Brain (organoid and tissue), 16 donors: ENCODE measurements at places on chromosomes 13 and 19. TPM values are rescaled to one million over a fixed set of nuclear protein-coding genes. Genes with fewer than 3 reads are reported as not detected.

Gene FLT1
- polyA plus RNA-seq = 17.8 TPM

Gene MISP
- 24.7 TPM for polyA plus RNA-seq

Gene C5AR1
- polyA plus RNA-seq = 3.2 TPM

Gene SMIM17
- polyA plus RNA-seq = 0.85 TPM

Gene LIM2
- polyA plus RNA-seq = not detected

Gene SH2D3A
- polyA plus RNA-seq = not detected

Gene ZNF93
- polyA plus RNA-seq = 6.9 TPM

Gene NBEA
- 13.7 TPM for polyA plus RNA-seq

Gene KANK3
- polyA plus RNA-seq = 3.2 TPM

Gene PPP6R1
- 61.8 TPM for polyA plus RNA-seq

Gene SPACA4
- polyA plus RNA-seq = not detected

Gene RASGRP4
- polyA plus RNA-seq = 0.49 TPM

Gene SELENOV
- polyA plus RNA-seq = 4.3 TPM

Gene PRODH2
- not detected for polyA plus RNA-seq

Gene RABAC1
- 203 TPM for polyA plus RNA-seq

Gene PKN1
- 287 TPM for polyA plus RNA-seq

Gene ZNF547
- polyA plus RNA-seq = 1.2 TPM

Gene SHISA7
- 6.0 TPM for polyA plus RNA-seq

Gene MAB21L1
- polyA plus RNA-seq = 0.20 TPM

Gene KLC3
- 2.0 TPM for polyA plus RNA-seq

Gene SLC15A1
- not detected for polyA plus RNA-seq

Gene SYT3
- polyA plus RNA-seq = 9.4 TPM

Gene ZNF480
- polyA plus RNA-seq = 1.2 TPM

Gene DMKN
- polyA plus RNA-seq = 23.9 TPM

Gene SWSAP1
- polyA plus RNA-seq = 1.5 TPM

Gene ZNF132
- 2.5 TPM for polyA plus RNA-seq

Gene SLC7A10
- polyA plus RNA-seq = 4.7 TPM

Gene MCF2L
- polyA plus RNA-seq = 61.7 TPM

Gene ZNF285
- 0.66 TPM for polyA plus RNA-seq

Gene GFY
- polyA plus RNA-seq = 0.97 TPM

Gene POSTN
- 0.58 TPM for polyA plus RNA-seq

Gene USHBP1
- polyA plus RNA-seq = 1.0 TPM

Gene TRPC4
- polyA plus RNA-seq = 0.29 TPM

Gene TSHZ3
- polyA plus RNA-seq = 17.6 TPM

Gene KISS1R
- 0.73 TPM for polyA plus RNA-seq

Gene ZNF146
- 23.0 TPM for polyA plus RNA-seq

Gene SMIM24
- 8.0 TPM for polyA plus RNA-seq

Gene CYP4F12
- polyA plus RNA-seq = 0.73 TPM

Gene CATSPERD
- polyA plus RNA-seq = not detected

Gene GGN
- 3.3 TPM for polyA plus RNA-seq
